ENCODE measurements at places on chromosomes 4 and X. TPM values are rescaled to one million over a fixed set of nuclear protein-coding genes. Genes with fewer than 3 reads are reported as not detected.
A peak's percentile ranks its signal among the peaks of the same experiment; 100 is the strongest.

DNA sequence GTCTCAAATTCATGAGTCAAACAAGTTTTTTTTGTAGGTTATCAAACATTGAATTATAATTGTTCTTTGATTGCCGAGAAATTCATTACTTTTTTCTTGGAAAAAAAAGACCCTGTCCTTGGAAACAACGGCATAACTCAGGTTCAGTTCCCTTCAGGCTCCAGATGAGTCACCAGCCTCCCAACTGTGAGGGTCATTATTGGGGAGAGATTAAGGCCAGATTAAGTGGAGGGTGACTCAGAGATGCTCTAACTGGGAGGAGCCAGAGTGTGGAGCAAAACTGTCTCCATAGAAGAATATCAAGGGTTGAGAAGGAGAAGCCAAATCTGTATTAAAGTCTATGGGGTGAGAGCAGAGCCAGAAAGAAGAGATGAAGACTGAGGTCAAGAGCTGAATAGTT is 9.6 kb downstream of the ADGRG4 start:
- DNase-seq, result no peak

GRCh38 chr4:166239354-166239753 is 366.3 kb downstream of the TLL1 start:
- no peak for DNase-seq

- no peak for DNase-seq
Observed at GRCh38 chr4:39658756-39659155, 20.1 kb upstream of the SMIM14 start.

GRCh38 chr4:173242466-173243250 is 74.0 kb downstream of the GALNT7 start:
- DNase-seq, result no peak

GRCh38 chrX:118507766-118508165 is 12.2 kb downstream of the DOCK11 start:
- DNase-seq, result no peak

Gene TMSB15C
- 3.0 TPM for total RNA-seq

GRCh38 chr4:20445933-20446723 is 194.4 kb downstream of the SLIT2 start:
- DNase-seq, result no peak

- DNase-seq, result no peak
Observed at GRCh38 chrX:36983831-36984230, 24.3 kb upstream of the FAM47C start.

- no peak for DNase-seq
Observed at GRCh38 chr4:40702800-40703151, 47.0 kb upstream of the NSUN7 start.

DNA sequence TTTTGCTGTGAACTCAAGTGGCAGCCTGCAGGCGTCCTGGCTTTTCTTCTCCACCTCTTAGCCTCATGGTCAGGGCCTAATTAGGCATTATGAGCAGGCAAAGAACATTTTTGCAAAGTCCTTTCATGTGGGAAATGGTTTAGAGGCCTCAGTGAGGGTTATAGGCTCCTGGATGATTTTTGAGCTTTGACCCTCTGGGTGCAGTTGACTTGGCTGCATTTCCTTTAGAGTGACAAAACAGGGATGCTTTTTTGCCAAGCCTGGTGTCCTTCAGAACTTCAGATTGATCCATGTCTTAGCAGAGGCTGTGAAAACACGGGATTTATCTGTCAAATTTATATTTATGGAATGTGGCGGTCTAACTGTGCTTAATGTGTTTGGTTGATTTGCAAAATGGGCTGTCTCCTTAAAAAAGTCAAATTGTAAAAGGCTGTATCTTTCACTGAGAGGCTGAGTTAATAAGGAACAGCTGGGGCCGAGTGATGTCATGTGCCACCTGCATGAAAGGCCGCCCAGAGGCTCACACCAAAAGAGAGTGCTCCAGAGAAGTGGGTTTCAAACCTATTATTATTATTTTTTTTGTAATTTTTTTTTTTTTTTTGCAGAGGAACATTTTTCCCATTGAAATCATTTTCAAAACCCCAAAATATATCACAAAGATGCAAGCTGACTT is 192.2 kb upstream of the ARX start:
- no peak for DNase-seq

DNA sequence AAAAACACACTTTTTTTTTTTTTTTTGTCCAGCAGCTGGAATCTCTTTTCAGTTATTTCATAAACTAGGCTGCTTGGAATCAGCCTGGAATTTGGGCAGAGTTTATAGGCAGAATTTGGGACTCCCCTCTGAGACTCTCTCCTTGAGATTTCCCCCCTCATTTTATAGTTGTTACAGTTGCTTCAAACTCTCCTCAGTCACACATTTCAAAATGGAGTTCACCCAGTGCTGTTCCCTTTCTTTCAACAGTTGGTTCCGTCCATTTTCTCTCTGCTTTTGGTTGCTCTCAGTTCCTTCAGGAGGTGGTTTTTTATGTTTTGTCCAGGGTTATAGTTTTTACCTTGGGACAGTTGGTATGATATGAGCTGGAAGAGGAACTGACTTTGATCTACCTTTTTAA is 27.5 kb downstream of the NSD2 start:
- DNase-seq, result no peak

DNA sequence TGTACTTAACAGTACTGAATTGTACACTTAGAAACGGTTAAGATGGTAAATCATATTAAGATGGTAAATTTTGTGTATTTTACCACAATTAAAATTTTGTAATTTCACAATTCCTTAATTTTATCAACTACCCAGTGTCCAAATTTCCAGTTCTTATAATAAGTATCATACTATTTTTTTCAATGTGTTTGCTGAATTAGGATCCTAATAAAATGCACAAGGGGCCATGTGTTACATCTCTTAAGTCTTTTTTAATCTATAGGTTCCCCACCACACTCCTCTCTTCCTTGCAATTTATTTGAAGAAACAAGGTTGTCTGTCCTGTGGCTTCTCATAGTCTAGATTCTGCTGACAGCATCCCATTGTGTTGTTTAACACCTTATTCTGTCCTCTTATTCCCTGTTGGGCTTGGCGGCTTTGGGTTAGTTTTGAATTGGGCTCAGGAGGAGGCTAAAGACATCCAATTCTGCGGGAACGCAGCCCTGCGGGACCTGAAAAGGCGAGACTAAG is 533 bp upstream of the SYAP1 start:
- no peak for DNase-seq

GRCh38 chr4:7192252-7193029 is at the start of gene SORCS2:
TSS of gene SORCS2 (plus strand) at chr4:7192538.
- peak; percentile 23 for DNase-seq

GRCh38 chr4:1192091-1192492 is 19.7 kb upstream of the SPON2 start:
- no peak for DNase-seq

Gene IDH3G
- 54.6 TPM for total RNA-seq

DNA sequence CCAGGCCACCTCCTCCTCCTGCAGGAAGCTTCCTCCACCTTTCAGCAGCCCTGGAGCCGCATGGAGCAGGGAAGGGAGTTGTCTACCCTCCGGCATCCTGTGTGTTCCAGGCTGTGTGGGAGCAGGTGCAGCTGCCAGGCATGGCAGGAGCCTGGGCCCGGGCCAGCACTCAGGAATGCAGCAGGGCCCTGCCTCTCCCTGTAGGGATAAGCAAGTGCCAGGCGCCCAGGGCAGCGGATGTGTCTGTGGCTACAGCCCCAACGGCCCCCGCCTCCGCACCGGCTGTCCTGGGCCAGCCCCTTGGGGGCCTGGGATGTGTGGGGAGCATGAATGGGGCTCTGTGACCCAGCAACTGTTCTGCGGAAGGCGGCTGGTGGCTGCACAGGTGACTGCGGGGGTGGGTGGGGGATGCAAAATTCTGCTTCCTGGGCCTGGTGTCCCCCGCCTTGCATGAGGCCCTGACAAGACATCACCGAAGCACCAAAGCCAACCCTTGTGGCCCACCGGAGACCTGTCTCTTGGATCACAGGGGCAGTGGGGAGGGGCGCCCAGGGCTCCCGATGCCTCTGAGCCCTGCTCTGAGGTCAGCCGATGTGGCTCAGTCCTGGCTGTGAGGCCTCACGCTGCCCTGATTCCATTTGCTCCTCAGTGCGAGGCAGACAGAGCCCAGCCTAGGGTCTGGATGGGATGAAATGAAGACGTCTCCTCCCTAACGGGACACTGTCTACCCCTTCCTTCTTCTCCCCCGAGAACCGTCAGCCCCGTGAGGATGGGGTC is 1.4 kb upstream of the DOK7 start:
- no peak for DNase-seq

All from T-cell (primary cell).